ENCODE measurements at places on chromosomes 1 and 21.

- DNase-seq = no peak
Observed at GRCh38 chr1:27220096-27220495, 14.3 kb upstream of the WDTC1 start.

- DNase-seq = no peak
Observed at GRCh38 chr1:212073490-212073889, 37.9 kb downstream of the DTL start.

DNA sequence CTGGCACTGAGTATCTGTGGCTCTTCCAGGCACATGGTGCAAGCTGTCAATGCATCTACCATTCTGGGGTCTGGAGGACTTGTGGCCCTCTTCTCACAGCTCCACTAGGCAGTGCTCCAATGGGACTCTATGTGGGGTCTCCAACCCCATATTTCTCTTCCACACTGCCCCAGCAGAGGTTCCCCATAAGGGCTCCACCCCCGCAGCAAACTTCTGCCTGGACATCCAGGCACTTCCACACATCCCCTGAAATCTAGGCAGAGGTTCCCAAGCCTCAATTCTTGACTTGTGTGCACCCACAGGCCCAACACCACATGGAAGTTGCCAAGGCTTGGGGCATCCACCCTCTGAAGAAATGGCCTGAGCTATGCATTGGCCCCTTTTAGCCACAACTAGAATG, 18.8 kb downstream of the ODF2L start:
- no peak for DNase-seq

GRCh38 chr21:16181018-16181417, 451.2 kb downstream of the USP25 start:
- DNase-seq = no peak

- no peak for DNase-seq
Observed at GRCh38 chr1:229948438-229948837, 118.6 kb upstream of the GALNT2 start.

DNA sequence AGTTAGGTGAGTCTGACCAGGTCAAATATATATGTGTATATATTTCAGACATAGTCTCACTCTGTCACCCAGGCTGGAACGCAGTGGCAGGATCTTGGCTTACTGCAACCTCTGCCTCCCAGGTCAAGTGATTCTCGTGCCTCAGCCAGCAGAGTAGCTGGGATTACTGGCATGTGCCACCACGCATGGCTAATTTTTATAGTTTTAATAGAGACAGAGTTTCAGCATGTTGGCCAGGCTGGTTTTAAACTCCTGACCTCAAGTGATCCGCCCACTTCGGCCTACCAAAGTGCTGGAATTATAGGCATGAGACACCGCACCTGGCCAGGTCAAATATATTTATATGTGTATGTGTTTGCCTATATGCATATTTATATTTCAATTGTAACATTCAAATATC, 581.5 kb upstream of the B3GALT2 start:
- no peak for DNase-seq

DNA sequence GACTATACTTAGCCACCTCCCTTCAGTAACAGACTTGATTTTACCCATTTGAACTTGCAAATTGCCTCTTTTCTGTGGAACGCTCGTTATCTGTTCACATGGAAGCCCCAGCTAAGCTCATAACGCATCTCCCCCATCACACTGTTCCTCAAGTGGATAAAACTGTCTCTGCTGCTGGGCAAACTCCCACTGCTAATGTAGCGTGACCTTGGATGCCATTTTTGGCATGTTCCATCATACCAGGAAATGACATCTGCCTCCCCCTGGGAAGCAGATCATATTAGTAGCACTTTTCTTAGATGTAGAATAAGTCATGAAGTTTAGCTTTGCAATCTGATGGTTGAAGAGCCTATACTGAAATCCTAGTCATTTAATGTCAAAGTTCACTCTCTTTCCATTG, 528.7 kb upstream of the PLXNA2 start:
- DNase-seq = no peak

GRCh38 chr21:15775981-15776380, 46.2 kb downstream of the USP25 start:
- no peak for DNase-seq

Data from activated CD4-positive, CD25-positive, alpha-beta regulatory T cell (primary cell).